Neural crest cell (in vitro differentiated cells): ENCODE measurements at places on chromosomes 2 and 18. TPM values are rescaled to one million over a fixed set of nuclear protein-coding genes. Genes with fewer than 3 reads are reported as not detected.

Gene GATA6
- not detected in 2 replicates for total RNA-seq

Gene CACNB4
- 6.0 and 6.9 TPM in 2 replicates for total RNA-seq

Gene VWA3B
- total RNA-seq: not detected in 2 replicates

Gene PROC
- total RNA-seq: not detected in 2 replicates

Gene TTN
- under 0.01 TPM in 2 replicates for total RNA-seq

Gene DNAH7
- 1.5 and 2.6 TPM in 2 replicates for total RNA-seq
